Muscle of arm (tissue), 14 donors: ENCODE measurements at places on chromosomes 6 and 20.

DNA sequence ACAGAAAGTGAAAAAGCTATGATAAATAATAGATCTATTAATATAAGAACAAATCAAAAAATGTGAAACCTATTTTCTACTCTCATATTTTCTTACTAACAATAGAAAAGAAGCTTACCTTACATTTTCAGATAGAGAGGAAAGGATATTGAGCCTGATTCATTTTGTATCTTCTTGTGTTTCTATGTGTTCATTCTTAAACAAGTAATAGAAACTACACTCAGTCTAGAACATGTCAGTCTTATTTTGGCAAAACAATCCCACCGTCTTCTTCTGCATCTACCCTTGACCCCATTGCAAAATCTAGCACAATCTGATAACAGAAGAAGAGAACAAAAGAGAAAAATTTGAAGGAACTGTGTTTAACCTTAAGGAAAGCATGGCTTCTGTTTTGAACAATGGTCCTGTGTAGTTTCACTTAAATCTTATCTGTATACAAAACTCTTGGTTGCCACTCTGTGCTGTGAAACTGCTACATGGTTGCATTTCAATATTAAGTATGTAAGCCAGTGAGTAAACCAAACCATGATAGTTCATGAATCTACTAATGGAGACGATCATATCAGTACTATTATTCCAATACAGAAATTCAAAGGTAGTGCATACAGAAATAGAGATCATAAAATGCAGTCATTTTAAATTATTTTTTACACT is 69.5 kb upstream of the LGSN start:
- DNase-seq = no peak

- peak; percentile 14 for DNase-seq
Observed at GRCh38 chr20:9214685-9215084, 145.8 kb downstream of the PLCB4 start.

GRCh38 chr20:33668466-33669155 is 1.9 kb downstream of the ACTL10 start:
- DNase-seq = no peak

DNA sequence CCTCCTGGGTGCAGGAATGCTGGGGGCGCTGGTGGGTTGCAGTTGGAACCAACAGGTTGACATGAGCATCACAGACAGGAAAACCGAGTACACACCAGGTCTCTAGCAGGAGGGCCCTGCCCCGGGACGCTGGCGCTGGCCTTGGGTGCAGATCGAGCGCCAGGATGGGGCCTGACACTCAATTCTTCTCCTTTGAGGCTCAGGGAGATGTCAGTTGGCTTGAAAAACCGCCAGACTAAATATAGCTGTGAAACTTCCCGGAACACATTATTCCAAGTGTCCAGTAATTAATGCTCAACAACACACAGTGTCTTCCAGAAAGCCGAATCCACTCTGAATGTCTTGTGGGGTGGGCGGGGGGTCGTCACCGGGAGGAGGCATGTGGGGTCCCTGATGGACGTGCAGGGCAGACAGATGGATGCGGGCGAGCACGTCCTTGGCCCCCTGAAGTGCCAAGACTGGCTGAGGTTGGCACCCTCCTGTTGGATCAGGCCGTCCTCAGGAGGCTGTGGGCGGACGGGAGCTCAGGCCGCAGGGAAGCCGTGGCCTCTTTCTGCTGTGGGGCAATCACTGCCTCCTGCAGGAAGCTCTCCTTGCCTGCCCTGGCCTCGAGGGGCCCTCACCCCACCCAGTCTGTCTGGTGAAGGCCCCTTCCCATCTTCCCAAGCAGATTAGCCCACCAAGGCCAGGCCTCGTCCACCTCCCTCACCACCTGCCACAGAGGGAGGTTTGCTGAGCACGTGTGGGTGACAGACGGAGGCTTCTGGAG is 19.4 kb upstream of the GATA5 start:
- DNase-seq = no peak

GRCh38 chr6:39756582-39756981 is 31.4 kb upstream of the KIF6 start:
- no peak for DNase-seq

DNA sequence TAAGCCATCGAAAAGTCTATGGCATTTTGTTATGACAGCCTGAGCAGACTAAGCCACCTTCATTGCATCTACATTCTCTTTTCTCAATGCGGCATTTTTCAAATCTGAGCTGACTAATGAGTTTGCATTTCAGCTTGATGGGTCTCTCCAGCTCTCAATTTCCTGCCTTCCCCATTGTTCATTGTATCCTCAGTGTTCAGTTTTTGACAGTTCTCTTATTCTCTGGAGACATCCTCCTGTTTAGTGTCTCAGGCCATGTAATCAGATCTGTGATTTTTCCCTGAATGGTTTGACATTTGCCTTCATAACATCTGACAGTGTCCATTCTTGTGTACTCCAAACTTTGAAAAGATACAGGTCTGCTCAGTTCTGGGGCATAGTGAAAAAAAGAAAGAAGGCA is 27.9 kb upstream of the MCM3 start:
- no peak for DNase-seq

GRCh38 chr6:5749651-5750215 is 257.0 kb downstream of the NRN1 start:
- DNase-seq = no peak

GRCh38 chr6:157143171-157143889 is 180.0 kb downstream of the TMEM242 start:
- DNase-seq = no peak

GRCh38 chr6:71349395-71349794 is 60.8 kb downstream of the OGFRL1 start:
- peak; percentile 29 for DNase-seq

DNA sequence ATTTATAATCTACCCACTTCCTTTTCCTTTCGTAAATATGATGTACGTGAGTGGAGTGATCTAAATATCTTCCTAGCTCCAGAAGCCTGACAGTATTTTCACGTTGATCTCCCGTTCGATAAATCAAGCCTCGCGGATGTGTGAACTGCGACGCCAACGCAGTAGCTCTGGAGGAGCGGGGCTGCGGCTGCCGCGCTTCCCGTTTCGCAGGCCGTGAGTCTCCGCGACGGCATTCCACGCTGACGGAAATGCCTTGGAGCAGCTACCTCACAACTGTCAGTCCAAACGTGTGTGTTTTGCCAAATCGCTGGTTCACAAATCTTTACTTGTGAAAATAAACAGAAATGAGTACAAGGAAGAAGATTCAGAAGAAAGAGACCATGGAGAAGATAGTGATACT is 41.2 kb downstream of the BTBD3 start:
- no peak for DNase-seq

DNA sequence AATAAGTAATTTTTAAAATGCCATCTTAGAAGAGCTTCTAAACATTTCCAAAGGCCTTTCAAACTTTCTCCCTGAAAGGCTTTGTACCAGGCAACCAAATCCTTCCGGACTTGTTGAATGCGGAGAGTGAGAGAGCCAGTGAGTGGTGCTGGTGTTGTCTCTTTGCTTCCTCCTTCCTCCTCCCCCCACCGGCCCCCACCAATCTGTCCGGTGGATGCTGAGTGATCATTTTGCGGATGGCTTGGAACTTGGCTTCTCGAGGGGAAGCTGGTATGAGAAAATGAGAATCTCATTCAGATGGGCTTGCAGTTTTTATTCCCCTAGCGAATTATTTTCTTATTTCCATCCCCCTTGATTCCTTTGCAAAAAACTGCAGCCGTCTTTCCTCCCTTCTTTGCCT is 97.3 kb downstream of the ANKRD60 start:
- no peak for DNase-seq

DNA sequence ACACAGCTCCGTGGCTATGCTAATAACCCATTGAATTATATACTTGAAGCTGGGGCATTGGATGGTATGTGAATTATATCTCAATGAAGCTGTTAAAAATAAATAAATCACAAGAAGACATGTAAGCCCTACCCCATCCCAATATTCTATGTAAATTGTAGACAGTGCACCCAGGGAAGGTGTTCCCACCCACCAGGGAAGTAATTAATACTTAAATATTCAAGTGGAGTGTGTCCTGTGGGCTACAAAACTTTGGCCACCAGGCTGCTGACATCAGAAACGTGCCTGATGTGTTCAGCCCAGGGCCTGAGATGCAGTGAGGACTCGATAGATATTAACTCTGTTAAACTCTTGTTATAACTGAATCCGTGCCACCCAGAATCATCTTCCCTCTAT is 240.4 kb upstream of the RREB1 start:
- no peak for DNase-seq

DNA sequence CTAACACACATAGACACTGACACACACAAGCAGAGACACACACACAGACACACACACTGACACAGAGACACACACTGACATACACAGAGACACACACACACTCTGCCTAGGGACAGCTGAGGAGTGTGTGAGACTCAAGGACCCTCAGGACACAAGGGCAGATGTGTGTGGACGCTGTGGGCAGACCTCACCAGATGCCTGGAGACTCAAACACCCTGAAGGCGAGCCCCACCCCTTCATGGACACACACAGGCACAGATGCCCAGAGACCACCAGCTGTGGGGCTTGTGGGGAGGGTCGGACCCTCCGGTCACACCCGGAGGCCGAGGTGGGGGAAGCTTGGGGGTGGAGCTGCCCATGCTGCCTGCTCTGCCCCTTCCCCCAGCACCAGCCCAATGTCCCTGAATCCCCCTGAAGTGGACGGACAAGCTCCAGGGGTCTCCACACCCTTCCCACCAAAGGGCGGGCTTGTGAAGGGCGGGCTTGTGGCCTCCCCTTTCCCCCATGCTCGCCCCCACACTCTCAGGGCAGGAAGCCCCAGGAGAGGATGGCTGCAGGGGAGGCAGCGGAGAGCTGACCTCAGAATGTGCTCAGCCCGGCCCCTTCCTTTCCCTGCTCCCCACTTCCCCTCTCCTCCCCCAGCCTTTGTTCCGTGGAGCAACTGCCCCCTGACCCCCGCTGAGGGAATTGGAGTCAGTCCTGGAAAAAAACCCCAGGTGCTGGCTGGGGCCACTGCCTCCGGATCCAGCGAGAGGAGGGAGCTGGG is 13.9 kb upstream of the ABHD16B start:
- DNase-seq = no peak

DNA sequence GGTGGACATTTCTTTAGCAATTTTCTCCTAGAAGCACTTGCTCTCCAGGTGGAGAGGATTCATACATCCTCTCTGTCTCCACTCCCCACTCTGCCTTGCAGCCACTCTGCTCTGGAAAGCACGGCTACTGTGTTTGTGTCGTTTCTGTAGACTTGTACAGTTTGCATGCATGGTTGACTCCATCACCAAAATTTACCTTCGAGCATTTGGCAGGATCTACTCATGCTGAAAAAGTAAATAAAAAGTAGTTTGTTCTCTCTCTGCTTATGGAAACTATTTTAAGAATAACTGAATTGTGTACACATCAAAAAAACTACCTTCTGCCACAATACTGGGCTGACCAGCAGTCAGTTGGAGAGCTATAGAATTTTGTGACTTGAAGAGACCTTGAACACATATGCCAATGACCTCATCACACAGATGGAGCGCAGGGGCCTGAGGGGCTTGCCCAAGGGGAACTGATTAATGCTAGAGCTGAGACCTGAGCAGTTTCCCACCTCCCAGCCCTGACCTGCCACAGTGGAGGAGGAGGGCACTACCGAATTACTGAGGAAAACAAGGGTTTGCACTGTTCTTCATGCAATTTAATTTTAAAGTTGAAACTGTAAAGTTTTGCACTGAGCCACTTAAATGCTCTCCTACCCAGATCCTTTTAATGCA is 33.7 kb upstream of the FOXQ1 start:
- no peak for DNase-seq

GRCh38 chr6:149895048-149895590 is 2.8 kb downstream of the RAET1E start:
- DNase-seq = peak; percentile 65

- DNase-seq = no peak
Observed at GRCh38 chr6:116385459-116385802, 14.7 kb downstream of the DSE start.

DNA sequence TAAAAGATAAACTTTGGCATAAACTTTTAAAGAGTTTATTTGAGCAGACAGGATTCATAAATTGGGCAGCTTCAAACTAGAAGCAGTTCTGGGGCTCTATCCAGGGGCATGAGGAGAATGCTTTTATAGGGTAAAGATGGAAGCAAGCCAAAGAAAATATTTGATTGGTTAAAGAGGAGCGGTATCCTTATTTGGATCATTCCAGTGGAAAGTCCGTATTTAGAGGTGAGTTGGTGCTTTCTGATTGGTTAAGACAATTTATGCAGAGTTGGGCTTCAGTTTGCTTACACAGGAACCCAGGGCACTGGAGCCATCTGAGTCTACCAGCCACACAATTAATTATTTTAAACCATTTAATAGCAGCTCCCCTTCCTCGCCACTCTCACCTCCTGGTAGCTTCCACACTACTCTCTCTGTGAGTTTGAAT is 37.9 kb upstream of the RNF217 start:
- no peak for DNase-seq

DNA sequence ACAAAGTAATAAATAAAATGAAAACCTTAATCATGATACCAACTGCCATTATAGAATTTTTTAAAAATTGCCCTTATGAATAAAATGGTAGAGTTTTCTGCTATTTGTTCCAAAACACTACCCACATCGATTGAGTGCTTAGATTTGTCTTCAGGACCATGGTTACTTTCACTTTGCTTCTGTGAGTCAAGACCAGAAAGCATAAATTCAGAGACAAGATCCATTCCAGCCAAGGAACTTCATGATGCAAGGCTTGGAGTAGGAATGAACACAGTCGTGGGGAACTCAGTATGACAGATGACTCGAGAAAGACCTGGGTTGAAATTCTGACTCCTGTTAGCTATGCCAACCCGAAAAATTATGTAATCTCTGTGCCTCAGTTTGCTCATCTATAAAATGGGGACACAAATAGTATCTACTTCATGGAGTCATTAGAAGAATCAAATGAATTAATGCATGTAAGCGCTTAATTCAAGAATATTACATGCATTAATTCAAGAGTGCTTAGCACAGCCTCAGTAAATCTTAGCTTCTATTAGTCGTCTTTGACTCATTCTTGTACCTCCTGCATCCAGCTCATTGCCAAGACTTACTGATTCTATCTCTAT is 72.5 kb upstream of the MYLIP start:
- no peak for DNase-seq

GRCh38 chr6:17962436-17963031 is 24.9 kb downstream of the KIF13A start:
- DNase-seq = no peak
